ENCODE measurements at places on chromosomes 3 and 15.

DNA sequence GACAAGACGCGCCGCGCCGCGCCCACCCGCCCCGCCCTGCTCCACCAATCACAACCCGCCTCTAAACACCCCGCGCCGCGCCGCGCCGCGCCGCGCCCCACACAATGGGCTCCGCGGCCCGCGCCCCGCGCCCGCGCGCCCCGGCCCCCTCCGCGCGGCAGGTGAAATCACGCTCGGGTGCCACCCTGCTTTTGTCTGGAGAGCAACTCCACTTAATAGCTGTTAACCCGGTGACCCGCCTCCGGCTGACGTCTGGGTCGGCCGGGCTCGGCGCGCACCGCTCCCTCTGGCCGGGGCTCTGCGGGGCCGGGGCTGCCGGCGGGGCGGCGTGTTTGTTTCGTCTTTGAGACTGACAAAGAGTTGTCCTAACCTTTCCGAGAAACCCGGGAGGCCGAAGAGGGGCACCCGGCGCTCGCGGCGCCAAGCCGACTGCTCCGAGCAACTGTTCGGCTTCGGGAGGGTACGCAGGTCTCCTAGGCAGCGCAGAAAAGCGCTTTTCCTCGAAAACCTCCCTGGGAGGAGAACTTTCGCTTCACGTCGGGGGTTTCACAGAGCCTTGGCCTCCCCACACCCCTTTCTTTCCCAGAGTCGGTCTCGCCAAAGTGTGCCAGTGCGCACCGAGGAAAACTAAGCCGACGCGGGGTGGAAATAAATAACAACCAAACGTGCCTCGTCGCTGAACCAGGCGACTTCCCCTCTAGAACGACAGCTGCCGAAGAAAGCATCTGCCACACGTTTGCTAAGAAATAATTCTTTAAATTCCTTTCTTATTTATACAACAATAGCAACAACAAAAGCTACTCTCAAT is 518.4 kb downstream of the FOXP1 start:
- DNase-seq = peak; percentile 18

DNA sequence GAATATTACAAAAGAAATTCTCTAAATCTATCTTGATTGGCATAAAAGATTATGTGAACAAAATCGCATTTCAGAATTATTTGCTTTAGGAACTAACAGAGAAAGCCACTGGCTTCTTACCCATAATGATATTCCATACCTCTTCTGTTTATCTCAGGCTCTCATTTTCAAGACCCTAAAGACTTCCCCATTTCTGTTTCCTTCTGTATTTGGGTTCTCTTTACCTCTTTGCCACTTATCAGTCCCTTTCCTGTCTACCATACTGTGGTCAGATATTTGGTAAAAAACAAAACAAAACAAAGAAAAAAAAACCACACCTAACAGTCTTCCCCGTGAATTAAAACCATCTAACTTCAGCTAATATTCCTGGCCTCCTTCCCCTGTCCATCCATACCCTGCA is 108.5 kb downstream of the LRRC28 start:
- DNase-seq = no peak

DNA sequence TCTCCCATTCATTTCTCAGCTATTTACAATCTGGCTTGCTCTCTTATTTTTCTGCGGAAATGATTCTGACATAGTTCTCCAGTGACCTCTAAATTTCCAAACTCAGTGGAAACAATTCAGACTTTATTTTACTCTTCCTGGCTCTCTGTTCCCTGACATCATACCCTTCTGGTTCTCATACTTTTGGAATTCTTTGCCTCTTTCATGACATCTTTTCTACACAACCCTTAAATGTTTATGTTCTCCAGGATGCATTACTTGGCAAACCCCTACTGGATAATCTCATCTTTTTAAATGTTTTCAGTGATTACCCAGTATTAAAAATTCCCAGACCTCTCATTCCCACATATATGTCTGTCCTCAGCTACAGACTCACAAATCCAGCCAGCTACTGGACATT is 23.9 kb upstream of the PLSCR4 start:
- DNase-seq = no peak

- no peak for DNase-seq
These were observed 468.7 kb downstream of the CADM2 start for GRCh38 chr3:85427467-85427866.

DNA sequence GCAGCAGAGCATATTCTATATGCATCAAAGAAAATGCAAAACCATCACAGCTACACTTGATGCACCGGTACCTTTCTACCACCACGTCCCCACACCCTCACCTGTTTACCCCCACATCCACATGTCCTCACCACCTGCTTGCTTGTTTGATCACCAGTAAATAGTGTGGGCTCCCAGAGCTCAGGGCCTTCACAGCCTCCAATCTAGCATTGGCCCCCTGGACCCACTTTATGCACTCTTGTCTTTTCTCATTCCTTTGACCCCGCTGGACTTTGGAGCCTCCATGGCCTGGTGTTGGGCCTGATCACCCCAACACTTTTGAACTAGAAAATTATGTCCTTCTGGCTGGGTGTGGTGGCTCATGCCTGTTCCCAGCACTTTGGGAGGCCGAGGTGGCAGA is 190.1 kb downstream of the PDE8A start:
- DNase-seq = no peak

- DNase-seq = peak; percentile 68
These were observed 60.5 kb downstream of the LPP start for GRCh38 chr3:188214442-188214841.

DNA sequence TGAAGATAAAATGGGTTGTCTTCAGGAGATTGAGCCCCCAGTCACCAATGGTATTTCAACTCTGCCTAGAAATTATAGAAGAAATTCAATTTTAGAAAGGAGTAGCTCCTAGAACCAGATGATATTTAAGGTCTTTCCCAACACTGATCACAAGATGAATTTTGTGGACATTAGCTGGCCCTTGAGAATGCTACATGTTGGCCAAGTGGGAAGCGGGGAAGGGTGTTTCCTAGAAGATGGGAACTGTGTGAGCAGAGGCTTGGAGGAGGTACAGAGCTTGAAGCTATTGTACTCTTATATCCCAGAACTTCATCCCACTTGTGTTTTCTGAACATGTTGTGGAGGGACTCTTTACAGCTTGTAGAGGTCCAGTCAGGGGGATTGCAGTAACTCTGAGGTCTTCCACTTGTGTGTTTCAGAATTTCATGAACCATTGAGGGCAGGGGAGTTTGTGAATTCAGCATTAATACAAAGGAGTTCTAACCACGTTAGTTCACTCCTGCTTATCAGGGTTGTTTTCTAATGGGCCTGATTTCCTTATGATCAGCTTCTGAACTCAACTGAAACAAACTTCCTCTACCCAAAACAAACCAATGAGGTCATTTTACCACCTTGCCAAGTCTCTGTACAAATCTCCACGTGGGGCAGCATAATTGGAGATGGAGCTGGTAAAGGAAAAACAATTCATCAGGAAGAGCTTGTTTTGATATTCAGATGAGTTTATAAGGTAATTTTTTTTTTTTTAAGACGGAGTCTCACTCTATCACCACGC is 152.6 kb upstream of the TPM1 start:
- DNase-seq = no peak

GRCh38 chr15:88644741-88645140 is 5.9 kb downstream of the ISG20 start:
- no peak for DNase-seq

GRCh38 chr3:4774531-4774930 is 204.7 kb upstream of the BHLHE40 start:
- DNase-seq = no peak

- no peak for DNase-seq
These were observed 72.0 kb downstream of the TFG start for GRCh38 chr3:100781301-100781700.

- no peak for DNase-seq
These were observed 251.4 kb downstream of the MAGI1 start for GRCh38 chr3:65787340-65787739.

GRCh38 chr3:77549034-77549433 is 509.1 kb downstream of the ROBO2 start:
- no peak for DNase-seq

GRCh38 chr3:55968331-55968730 is 481.2 kb upstream of the WNT5A start:
- no peak for DNase-seq

- no peak for DNase-seq
These were observed 112.3 kb upstream of the NR2E3 start for GRCh38 chr15:71698030-71698429.

GRCh38 chr3:7385635-7386034 is 524.7 kb downstream of the GRM7 start:
- no peak for DNase-seq

DNA sequence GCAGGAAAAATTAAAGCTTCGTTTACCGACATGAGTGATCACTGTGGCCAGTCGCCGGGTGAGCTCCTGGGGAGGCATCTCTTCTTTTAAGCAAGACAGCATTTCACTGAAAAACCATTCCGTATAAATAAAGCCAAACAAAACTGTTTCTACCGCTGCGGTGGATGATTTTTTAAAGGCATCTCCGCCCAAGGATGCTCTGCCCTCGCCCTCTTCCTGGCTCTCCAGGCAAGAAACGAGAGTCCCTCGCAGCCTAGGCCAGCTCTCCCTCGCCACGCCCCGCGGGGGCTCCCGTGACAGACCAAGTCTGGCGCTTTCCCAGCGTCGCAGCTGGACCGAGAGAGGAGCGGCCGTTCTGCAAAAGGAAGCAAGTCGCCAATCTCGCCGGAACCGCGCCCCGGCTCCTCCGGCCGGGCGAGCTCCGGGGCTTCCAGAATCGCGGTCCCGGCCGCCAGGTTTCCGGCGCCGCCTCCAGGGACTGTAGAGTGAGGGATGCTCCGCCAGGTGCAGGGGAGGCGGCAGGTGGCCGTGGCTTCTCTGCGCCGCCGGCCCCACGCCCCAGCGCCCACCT is 458 bp downstream of the MCF2L2 start:
- DNase-seq = peak; percentile 65

GRCh38 chr15:28955160-28955992 is 69.6 kb downstream of the APBA2 start:
- peak; percentile 26 for DNase-seq

GRCh38 chr3:101781166-101781565 is 2.2 kb downstream of the NXPE3 start:
- DNase-seq = no peak

GRCh38 chr15:33923446-33923845 is 44.9 kb upstream of the CHRM5 start:
- no peak for DNase-seq

- DNase-seq = no peak
These were observed 6.4 kb downstream of the CELSR3 start for GRCh38 chr3:48656061-48656840.

DNA sequence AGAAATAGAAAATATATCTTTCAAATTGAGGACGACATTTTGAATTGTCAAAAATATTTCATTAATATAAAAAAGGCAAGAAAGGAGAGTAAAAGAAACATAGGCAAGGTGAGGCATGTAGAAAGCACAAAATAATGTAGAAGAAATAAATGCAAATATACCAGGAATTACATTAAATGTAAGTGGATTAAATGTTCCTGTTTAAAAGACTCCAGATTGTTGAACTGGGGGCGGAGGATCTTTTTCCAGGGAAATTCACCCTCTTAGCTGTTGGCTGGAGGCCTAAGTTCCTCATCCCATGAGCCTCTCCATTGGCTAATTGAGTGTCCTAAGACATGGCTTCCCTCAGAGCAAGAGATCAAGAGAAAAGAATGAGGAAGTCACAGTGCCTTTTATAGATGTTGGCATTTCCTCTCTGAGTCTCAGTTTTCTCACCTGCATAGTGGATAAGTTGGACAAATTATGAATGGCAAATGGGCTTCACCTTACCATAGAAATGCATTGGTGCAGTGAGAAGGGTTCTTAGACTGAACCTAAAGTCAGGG is 147.4 kb upstream of the SMAD3 start:
- no peak for DNase-seq

DNA sequence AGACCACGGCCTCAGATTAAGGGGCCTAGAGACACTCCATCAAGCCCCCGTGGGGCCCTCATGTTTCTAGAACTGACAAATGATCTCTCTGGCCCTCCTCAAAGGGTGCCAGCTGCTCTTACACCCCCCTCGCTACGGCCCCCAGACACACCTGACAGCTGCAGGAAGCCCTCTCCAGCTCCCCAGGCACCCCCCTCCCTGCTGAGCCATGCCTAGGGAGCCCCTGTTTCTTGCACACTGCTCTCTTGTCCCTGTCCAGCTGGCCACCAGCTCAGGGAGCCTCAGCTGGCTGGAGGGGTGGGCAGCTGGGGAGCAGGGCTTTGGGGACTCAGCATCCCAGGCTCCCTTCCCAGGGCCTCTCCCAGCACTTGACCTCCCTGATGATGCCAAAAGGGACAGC is 14.8 kb downstream of the TNK2 start:
- no peak for DNase-seq

DNA sequence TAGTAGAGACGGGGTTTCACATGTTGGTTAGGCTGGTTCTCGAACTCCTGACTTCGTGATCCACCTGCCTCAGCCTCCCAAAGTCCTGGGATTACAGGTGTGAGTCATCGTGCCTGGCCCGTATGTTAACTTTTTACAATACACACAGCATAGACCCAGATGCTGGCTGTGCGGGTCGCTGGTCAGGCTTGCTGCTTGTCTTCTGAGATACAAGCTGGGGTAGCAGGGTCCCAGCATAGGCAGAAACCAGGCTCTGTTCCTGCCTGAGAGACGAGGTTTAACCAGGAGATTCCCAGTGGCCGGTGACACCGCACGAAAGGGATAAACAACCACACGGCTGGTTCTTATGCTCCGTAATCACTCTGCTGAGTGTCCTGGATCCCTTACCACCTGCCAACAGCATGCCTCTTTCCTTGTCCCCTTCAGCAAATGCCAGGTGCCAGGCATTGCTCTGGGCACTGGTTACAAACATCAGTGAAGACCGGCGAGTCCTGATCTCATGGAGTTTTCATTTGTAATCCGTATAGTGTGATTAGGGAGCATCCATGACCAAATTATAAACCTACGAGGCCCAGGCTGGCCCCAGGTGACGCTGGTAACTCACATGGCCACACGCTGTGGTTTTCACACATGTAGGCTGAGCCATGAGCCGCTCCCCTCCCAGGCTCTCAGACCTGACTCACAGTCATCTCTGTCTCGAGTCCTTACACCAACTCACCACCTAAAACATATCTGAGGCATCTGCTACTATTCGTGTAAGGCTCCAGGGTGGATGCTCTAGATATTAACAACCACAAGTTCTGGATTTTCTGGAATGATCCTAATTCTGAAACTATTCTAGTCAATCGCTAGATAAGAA is 125.7 kb downstream of the PDZRN3 start:
- DNase-seq = no peak

- no peak for DNase-seq
These were observed 190.7 kb downstream of the CD47 start for GRCh38 chr3:107899990-107900651.

- DNase-seq = no peak
These were observed 213.9 kb upstream of the TBL1XR1 start for GRCh38 chr3:177411201-177411600.

Data from NCI-H510A treated with DMSO at 0.1 percent for 48 hours (cell line).